ENCODE measurements at places on chromosomes 16 and 17.

- no peak for DNase-seq
Observed at GRCh38 chr16:31713945-31714902, 159.4 kb upstream of the ZNF267 start.

DNA sequence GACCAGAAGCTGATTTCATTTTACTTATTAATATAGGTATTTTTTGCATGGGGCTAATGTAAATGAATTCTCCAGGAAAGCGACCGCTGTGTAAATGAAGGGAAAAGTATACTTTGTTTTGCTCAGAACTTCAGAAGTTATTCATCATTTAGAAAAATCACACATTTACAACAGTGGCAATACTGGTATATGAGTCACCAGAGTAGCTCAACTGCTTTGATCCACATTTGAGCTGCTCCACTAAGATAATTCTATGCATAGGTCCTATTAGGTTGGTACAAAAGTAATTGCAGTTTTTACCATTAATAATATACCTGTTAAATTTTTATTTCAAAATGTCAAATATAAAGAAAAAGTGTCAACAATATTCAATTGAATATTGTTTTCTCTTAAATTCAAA is 22.9 kb upstream of the DYNLRB2 start:
- no peak for DNase-seq

GRCh38 chr16:4404247-4404966 is 12.0 kb downstream of the CORO7 start:
- DNase-seq, result no peak

DNA sequence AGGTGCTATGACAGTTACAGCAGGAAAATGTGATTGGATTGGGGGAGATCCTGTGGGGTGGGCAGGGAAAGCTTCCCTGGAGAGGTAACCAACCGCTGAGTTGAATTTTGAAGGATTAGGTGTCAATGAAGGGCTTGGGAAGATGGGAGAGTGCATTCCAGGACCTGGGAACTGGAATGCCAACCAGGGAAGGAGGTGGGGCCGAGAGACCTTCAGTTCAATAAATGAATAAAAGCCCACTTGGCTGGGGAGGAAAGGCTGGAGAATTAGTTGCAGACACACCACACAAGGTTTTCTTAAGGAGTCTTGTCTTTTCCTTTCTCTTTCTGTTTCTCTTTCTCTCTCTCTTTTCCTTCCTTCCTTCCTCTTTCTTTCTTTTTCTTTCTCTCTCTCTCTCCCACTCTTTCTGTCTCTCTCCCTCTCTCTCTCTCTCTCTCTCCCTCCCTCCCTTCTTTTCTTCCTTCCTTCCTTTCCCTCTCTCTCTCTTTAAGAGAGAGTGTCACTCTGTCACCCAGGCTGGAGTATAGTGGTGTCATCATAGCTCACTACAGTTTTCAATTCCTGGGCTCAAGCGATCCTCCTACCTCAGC is 3.3 kb downstream of the USP43 start:
- DNase-seq, result no peak

Measured in ureter (tissue), 1 donor.